ENCODE measurements at places on chromosomes 2 and 18.

- DNase-seq = no peak
These were observed 206.7 kb downstream of the SH3RF3 start for GRCh38 chr2:109335631-109336176.

GRCh38 chr2:124343827-124344498, 318.9 kb downstream of the CNTNAP5 start:
- no peak for DNase-seq

DNA sequence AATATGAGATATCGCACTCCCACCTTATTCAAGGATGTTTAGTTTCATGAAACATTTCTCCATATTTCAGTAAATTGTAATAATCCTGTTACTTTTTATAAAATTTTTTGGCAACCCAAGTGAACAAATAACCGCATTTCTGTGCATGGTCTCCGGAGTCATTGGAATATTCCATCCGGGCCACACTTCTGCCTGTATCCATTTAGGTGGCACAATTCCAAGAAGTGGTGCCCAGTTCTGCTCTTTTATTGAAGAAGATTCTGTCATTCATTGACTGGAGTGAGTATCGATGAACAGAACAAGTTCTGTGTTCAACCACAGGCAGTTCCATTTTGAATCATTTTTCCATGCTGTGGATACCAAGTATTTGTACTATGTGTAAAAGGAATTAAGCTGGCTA, 26.6 kb upstream of the ICOS start:
- no peak for DNase-seq

DNA sequence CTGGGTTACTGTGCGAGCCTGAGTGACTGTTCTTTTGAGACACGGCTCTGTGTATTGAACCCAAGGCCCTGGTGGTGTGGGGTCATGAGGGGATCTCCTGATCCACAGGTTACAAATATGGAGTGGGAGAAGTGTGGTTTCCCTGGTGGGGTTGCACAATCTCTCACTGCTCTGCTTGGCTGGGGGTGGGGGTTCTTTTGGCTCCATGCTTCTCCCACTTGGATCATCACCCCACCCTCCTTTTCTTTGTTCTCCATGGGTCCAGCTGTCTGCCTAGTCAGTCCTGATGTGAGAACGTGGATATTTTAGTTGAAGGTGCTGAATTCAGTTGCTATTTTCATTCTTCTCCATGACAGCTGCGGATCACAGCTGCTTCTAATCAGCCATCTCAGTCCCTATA, 37.8 kb downstream of the AGPS start:
- no peak for DNase-seq

DNA sequence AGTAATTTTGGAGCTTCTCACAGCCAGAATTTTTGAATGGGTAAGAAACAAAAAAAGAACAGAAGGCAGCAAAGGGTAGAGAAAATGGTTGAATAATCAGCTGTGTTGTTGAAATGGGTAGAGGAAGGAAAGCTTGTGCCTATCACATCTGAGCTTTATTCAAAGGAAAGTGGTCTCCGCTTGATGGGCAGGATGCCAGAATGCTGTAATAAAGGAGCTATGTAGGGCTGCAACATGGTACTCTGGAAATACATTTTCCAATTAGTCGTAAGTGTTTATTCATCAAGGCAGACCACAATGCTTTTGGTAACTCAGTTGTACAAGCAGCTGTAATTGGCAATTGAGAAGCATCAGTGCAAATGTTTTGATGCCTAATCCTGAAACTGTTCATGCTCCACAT, 196.9 kb downstream of the ICOS start:
- no peak for DNase-seq

- DNase-seq = no peak
These were observed 526.7 kb downstream of the THSD7B start for GRCh38 chr2:137291836-137292570.

- no peak for DNase-seq
These were observed 162.0 kb downstream of the DTNA start for GRCh38 chr18:34872066-34872465.

- DNase-seq = no peak
These were observed 25.8 kb downstream of the ZC3H6 start for GRCh38 chr2:112301171-112301584.

DNA sequence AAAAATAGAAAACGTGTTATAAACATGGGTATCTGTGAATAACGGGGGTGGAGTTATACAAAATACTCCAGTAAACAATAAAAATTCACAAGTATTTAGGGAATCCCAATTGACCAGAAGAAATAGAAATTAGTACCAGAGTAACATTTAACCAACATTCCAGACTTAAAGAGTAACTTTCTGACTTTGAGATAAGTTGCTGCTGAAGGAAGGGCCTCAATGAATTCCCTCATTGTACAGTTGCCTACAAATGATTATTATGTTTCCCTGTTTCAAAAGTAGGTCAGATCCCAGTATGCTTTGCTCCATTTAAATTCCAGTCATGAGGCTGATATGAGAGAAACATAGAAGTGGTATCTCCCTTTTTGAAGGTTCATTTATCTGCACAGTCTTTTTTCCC, 88.3 kb upstream of the KCNH7 start:
- DNase-seq = no peak

DNA sequence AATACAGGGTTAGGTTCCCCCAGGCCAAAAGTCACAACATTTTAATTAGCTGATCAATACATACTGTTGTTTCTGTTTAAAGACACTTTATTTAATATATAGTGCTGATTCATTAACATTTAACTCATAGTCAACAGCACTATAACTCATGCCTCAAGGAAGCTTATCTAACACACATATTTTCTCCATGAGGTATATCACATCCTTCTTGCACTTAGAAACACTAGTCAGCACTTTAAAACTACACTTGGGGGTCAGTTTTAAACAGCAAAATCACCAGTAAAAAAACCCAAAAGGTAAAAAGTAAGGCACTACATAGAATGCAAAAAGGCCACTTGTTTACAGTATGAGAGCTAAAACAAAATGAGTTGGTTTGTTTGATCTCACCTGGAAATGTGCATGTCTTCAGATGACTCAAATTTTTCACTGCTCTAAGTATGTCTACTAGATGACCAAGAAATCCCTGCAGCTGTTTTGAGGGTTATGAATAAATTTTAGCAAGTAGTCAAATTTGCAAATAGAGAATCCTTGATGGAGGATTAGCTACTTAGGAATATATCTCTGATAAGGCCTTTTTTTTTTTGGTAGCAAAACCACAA, 54.1 kb upstream of the EPB41L5 start:
- DNase-seq = no peak

GRCh38 chr2:189281201-189281600, 101.6 kb upstream of the COL5A2 start:
- no peak for DNase-seq

DNA sequence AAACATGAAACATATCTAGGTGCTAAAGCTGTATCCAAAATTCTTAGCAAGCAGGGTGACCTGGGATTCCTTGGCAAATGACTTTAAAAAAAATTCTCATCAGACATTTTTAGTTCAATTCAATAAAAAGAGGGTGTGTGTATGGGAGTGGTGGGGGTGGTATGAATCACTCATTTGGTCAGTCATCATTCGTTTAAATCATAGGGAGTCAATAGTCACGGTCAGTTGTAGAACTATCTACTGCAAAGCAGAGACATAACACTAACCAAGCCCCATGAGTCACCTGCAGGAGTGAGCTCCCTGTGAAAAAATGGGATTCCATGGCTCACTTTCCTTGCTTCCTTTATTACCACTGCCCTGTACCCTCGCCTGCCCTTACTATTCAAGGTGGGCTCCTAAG, 380.6 kb upstream of the TCF4 start:
- DNase-seq = no peak

GRCh38 chr18:44789710-44790109, 109.0 kb downstream of the SETBP1 start:
- no peak for DNase-seq

GRCh38 chr18:44887227-44887631, 206.5 kb downstream of the SETBP1 start:
- DNase-seq = no peak

DNA sequence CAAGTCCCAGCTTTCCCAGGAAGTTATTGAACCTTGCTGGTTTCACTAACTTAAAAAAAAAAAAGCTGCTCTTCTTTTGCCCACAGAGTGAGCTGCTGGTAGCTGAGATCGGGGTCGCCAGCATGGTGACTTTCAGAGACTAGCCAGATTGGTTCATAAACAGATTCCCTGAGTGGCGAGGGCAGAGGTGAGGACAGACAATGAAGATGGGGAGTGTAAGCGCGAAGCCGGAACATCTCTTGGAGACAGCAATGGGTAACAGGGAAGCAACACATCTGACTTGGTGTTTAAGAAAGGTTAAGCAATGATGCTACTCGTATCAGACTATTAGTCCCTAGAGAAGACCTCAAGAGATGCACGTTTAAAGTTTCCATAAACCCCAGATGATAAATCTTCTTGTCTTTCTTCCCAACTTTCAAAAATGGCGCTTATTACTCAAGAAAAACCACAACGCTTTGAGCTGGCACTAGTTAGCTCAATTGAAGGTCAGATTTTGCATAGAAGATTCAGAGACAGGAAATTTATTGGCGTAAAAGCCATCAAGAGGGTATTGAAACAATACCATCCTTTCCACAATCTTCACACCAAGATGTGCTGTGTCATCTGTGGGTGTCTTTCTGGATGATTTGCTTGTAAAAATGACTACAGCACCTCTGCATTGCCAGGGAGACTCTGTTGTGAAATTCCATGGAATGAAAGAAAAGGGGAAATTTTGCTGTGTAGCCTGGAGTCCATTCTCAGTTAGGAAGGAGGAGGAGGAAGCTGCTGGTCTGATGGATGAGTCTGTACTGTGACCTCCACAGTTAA, 193.1 kb upstream of the CXCR4 start:
- DNase-seq = no peak

DNA sequence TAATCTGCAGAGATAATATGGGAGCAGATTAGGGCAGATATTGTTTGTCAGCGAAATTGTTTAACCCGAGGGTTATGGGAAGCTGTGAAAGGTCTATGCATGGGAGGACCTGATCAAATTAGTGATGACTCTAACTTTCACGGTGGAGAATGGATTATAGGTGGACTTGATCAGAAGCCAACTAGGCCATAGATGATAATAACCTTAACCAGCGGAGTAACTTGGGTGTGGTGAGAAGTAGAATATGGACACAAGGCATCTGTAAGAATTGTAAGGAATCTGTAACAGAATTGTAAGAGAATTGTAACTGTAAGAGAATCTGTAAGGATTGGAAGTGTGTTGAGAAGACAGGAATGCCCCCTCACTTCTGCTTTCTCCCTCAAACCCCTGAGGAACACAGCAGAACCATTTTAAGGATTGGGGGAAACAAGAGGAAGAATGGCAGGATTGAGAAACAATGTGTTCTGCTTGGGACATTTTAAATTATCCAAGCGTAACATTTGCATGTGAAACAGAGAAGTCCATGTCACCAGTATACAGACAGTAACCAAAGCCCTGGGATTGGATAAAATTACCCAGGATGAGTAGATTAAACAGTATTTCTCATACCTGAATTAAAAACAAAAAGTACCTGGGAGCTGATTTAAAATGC, 14.9 kb upstream of the SLC39A10 start:
- DNase-seq = no peak

DNA sequence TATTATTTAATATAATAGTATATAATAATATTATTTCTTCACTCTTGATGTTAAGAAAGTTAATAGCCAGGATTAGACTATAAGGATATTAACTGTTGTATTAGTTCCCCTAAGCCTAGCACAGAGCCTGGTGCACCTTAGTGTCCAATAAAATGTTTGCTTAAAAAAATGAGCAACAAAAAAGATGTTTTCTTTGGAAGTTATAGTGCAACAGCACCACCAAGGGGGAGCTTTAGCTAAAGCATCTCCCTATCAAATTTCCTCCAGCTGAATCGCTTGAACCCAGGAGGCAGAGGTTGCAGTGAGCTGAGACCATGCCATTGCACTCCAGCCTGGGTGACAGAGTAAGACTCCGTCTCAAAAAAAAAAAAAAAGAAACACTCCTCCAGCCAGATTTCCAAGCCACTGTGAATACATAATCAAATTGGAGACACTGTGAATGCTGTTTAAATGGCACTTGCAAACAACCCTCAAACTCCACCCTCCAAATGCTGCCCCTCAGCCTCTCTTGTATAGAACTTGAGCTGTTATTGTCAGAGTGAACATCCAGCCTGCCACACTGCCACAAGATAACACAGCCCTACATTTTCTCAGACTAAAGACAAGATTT, 221.9 kb downstream of the DYM start:
- peak; percentile 13 for DNase-seq

Measured in HCT116 (cell line).